AG04450 (cell line): ENCODE measurements at places on chromosomes 7 and 10.

GRCh38 chr7:70435634-70436033, 696.3 kb upstream of the GALNT17 start:
- DNase-seq, result no peak

DNA sequence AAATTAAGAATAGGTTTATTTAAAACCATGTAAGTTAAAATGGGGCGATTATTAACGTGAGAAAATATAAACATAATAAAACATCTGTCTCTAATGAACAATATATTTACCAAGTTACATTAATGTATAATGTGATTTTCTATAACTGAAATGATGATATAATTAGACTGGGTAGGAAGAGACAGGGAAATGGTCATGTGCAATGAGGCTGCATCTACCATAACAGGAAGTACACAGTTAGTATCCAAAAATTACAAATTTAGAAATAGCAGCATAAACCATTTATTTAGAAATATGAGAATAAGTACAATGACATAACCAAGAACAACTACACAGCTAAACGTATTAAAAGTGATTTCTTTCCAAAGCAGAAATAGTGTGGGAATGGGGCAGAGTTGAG, 25.8 kb upstream of the BET1 start:
- no peak for DNase-seq

- DNase-seq, result no peak
Measured at GRCh38 chr10:18261768-18262231, 121.6 kb downstream of the CACNB2 start.

GRCh38 chr7:142391191-142391992, 133.5 kb upstream of the PRSS58 start:
- no peak for DNase-seq

- DNase-seq, result no peak
Measured at GRCh38 chr7:47299496-47299895, 282.4 kb downstream of the TNS3 start.

DNA sequence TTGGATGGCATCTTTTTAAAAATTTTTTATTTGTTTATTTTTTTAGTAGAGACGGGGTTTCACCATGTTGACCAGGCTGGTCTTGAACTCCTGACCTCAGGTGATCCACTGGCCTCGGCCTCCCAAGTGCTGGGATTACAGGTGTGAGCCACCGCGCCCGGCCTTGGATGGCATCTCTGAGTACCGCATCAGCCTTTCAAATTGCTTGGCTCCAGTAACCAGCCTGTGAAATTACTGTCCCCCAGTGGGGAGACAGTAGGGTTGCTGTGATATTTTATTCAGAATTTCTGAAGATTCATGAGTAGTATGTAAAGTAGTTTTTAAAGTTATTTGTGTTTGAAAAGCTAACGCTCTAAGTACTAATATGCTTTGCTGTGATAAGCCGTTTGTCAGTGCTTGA, 1.2 kb downstream of the NUB1 start:
- DNase-seq, result no peak

DNA sequence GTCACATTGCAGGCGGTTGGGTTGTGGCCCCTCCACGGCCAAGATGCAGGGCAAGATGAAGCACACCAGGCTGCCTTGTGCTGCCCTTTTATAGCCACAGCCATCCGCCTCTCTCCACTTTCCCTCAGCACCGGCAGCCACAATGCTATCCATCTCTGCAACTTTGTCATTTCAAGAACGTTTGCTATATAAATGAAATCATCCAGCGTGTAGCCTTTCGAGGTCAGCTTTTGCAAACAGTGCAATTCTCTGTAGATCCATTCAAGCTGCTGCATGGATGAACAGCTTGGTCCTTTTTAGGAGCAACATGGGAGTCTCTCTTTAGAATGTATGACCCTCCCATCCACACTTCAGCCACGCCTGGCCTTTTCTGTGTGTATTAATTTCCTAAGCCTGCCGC, 6.4 kb upstream of the IL15RA start:
- DNase-seq, result no peak

DNA sequence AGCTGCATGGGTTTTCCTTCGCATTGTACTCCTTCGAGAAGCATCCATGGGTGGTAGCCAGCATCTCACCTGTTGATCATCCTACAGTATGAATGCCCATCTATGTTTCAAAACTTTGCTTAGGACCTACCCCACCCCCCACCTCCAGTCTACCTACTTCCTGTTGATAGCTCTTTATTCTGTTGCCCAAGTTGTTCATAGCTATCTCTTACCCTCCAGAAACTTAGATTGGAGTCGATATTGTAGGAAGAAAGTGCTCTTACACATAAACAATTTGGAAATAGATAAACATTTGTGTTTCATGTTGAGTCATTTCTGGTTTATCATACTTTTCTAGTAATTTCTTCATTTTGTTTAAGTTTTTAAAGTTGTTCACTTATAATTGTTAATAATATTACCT, 90.1 kb downstream of the FAS start:
- DNase-seq, result no peak

- no peak for DNase-seq
Measured at GRCh38 chr10:116134322-116134721, 138.7 kb downstream of the GFRA1 start.

DNA sequence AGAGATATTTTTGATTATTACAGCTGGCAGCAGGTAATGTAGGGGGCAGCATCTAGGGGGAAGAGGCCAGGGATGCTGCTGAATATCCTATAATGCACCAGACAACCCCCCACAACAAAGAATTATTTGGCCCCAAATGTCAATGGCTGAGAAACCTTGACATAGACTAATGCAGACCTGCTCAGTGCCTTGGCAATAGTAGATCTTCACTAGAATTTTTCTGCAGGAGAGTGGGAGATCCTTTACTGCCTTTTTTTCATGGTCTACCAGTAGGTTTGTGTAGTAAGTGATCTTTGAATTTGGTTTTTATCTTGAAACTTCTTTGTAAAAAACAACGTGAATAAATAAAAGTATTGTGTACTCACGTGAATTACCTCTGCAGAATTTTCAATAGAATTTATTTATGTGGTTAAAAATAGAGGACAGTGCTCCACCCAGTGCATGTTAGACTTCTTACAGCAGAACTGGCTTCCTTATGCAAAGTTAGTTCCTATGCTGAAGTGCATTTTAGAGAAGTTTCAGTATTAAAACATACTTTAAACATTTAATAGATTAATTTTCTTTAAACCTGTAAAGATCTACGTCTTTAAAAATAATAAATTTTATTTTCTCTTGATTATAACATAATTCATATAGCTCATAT, 199.6 kb upstream of the HDAC9 start:
- DNase-seq, result no peak

DNA sequence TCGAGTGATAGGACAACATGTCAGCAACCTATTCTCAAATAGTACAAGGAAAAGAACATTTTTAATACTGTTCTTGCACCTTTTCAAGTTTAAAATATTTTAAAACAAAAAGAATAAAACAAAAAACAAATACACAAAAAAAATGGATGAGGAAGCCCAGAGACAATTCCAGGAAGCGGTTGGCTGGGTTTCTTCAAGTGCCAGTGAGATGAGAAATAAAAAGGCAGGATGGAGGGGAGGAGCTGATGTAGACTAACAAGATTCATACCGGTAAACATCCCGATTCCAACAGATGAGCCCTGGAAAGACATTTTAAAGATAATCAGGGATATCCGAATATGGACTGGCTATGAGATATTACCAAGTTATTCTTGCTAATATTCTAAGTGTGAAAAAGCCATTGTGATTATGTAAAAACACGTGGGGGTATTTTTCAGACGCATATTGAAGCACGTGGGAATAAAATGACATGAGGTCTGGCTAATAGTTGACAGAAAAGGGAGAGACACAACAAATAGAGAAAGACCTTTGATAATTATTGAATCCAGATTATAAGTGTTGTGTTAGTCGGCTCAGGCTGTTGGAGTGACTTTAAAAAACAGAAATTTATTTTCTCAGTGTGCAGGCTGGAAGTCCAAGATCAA, 101.3 kb upstream of the LRRC4 start:
- DNase-seq, result no peak

GRCh38 chr10:130717083-130717482, 580.9 kb downstream of the GLRX3 start:
- DNase-seq, result no peak

DNA sequence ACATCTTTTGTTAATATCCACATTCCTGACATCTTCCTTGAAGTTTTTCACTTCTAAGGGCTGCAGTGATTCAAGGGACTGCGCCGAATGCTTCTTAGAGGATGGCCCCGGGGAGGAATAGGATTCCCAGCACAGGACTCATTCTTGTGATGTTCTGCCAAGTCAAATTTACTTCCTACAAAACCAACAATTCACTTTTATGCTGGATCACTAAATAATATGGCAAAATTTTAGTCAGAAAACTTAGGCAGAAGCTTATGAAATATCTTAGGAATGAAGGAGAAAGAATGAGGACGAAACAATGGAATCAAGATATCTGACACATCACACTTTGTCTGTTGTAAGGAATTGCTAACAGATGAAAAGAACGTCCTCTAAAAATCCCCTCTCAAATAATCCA, 151.5 kb downstream of the JAZF1 start:
- DNase-seq, result no peak

DNA sequence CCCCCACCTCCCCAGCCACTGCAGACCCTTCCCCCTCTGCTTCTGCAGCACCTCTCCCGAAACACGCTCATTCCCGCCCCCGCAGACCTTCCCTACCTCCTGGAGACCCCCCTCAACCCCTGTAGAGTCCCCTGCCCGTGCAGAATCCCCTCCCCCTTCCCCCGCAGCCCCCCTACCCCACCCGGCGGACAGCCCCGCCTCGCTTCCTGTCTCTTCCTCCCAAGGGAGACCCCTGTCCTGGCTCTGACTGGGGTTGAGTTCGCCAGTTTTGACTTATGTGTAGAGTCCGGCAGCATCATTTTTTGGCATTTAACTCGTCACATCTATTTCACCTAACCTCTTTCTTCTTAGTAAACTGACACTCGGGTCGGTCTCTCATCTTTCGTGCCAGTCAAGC, 54.0 kb downstream of the ALOX5 start:
- DNase-seq, result no peak

DNA sequence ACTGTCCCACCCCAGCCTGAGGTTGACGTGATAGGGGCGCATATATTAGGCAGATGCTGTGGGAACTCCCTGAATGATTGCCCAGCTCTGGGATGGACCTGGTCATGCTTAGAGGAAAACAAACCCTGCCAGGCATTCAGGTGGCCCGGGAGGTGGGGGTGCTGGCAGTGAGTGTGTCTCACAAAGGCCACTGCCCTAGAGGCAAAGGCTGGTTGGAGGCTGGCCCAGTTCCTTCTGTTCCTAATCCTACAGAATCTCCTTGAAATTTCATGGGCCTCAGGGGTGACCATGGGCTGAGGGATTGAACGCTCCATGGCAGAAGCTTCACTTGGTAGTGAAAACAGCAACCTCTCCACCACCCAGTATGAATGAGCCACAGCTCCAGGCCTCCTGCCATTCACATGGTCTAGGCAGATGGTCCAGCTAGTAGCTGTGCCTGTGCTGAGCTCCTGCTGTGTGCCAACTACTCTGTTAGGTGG, 25.6 kb downstream of the ADRA2A start:
- DNase-seq, result no peak

GRCh38 chr10:132506711-132507408, 30.7 kb upstream of the INPP5A start:
- no peak for DNase-seq

DNA sequence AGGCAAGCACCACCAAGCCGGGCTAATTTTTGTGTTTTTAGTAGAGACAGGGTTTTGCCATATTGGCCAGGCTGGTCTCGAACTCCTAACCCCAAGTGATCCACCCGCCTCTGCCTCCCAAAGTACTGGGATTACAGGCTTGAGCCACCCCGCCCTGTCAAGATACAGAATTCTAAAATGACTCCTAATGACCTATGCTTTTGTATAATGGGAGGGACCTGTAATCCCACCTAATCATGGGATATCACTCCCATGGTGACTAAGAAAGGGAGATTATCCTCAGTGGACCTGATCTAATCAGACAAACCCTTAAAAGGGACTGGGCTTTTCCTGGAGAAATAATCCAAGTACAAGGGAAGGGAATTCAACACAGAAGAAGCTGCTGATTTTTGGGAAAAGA, 28.8 kb downstream of the SAMD8 start:
- no peak for DNase-seq

GRCh38 chr7:28937103-28937502, 21.0 kb downstream of the TRIL start:
- DNase-seq, result no peak

DNA sequence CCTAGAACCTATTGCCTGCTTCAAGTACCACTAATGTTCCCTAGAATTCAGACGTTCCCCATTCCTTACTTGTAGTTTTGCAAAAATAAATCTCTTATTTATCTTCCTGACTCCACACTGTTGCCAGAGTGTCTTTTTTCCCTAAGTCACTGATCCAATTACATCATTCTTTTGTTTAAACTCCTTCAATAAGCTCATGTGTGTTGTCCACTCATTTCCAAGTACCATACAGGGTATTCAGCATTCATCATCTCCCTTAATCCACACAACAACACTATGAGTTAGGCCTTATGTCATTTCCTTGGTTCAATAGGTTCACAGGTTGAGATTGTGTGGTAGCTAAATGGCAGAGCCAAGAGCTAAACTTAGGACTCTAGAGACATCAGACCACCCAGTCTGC, 119.9 kb upstream of the RHOBTB1 start:
- no peak for DNase-seq

GRCh38 chr10:35300063-35300699, 36.1 kb upstream of the CCNY start:
- DNase-seq, result no peak

DNA sequence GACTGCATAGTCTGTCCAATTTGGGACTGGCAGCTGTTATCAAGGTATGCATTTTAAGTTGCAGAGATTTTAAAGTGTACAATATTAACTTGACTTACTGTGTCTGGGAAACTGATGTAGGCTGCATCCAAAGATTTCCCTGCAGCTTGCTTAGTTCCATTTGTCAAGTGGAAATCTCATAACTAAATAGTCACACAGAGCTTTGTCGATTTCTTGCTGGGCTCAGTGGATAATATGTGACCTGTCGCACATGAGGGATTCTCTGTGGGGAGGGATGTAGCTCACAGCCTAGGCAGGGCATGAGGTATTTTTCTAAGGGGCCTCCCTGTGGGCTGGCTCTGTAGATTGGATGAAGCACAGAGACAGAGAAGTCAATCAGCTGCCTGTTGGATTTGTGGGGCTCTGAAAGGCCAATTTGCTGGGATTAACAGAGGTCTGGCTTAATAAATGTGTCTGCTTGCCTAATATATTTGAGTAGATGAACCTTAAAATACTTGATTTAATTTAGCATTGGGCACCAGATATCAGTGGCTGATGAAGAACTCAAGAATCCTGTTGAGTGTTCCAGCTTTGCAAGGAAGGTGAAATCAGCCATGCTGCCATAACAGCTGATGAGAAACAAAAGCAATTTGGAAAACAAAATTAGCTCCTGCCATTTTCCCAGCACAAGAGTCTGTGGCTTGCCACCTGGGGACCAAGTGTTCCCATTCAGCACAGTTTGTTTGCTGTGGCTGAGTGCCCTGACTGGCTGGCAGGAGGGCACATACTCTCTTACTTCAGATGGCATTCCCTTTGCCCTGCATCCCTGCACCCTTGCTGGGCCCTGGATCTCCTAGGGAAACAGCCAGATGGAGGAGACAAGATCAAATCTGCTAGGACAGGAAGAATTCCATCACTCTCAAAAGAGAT, 598.5 kb downstream of the SORCS3 start:
- DNase-seq, result no peak

- no peak for DNase-seq
Measured at GRCh38 chr10:133481086-133481643, 27.4 kb downstream of the SCART1 start.

- no peak for DNase-seq
Measured at GRCh38 chr7:152330827-152331226, 105.0 kb downstream of the KMT2C start.

GRCh38 chr7:127803626-127804025, 151.6 kb downstream of the SND1 start:
- DNase-seq, result no peak

GRCh38 chr7:50908628-50909290, 126.1 kb upstream of the GRB10 start:
- DNase-seq, result no peak
